Right kidney (tissue), 9 donors: ENCODE measurements at places on chromosomes 2 and 18.

DNA sequence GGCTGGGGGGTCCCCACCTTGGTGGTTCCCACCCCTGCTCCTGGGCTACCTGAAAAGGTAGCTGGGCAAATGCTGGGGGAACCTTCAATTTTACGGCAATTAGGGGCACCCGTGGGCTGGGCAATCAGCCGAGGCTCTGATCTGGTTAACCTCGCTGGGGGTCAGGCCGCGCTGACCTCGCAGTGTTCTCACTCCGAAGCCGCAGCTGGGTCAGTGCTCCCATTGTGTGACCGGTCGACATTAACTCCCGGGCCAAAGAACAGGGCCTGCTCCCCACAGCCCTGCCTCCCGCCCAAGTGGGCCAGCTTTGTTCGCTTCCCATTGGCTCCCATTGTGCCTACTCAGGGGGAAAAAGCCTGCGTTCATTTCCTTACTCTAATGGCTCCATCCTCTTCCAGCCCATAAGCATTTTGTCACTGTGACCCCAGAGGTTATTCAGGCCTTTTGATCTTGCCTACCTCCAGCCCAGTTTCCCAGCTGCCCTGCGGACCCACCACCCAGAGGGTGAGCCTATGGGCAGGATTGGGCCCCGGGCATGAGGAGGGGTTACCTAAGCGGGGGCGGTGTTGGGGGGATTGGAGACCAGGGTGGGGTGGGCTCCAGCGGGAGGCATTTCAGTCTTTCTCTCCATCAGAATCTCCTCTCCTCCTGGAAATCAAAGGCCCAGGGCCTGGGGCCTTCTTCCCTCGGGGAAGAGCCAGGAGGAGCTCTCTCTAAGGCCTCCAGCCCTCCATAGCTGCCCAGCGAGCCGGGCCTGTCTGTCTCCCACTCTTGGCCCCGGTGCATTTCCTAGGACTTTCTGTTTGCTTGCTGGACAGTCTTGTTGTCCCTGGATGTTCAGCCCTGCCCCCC, 90.1 kb downstream of the MYCN start:
- no peak for DNase-seq

DNA sequence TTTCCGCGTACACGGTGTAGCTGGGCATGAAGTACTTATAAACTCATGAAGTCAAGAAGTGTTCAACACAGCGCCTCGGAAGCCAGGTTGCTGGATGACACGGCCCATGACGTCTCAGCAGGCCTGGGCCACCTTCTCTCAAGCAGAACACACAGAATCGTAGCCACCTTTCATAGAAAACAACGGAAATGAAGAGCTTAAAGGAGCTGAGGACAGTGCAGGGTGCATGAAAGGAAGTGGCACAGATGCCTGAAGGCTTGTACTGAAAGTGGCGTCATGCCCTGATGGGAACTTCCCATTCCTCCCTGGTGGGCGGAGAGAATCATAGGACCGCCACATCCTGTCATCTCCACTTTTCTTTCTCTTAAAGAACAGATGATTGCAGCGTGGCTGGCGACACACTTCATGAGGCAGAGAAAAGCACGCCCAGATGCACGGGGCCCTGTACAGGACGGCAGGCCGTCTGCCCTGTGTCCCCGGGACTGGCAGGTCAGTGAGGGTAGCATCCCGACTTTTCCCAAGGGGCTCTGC, 31.1 kb downstream of the HDAC4 start:
- no peak for DNase-seq

GRCh38 chr18:10025711-10026670, 112.2 kb downstream of the VAPA start:
- DNase-seq: no peak

GRCh38 chr2:127128445-127128904, 21.5 kb upstream of the BIN1 start:
- DNase-seq: peak; percentile 29

- DNase-seq: peak; percentile 17
These were observed 697.4 kb upstream of the NXPH2 start for GRCh38 chr2:139477618-139478017.

- no peak for DNase-seq
These were observed 98.7 kb downstream of the TCF4 start for GRCh38 chr18:55489034-55489986.

DNA sequence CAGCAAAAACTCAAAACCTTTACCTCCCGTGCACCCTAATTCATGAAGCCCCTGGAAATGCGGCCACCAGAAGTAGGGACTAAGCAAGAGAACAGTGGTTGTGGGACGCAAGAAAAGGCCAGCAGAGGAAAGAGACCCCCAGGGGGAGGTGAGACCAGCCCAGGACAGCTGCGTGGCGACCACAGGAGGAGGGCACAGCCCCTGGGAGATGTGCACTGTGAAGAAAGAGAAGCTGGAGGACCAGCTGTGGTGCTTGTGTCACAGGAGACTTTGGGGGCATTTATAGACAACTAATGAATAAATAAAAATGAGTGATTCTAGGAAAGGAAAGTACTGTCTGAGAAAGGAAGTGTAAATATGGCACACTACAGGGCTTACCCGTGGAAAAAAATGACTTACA, 263.8 kb downstream of the EIPR1 start:
- DNase-seq: no peak

- DNase-seq: no peak
These were observed 2.3 kb downstream of the SCN1A start for GRCh38 chr2:166125557-166125956.

- DNase-seq: peak; percentile 49
These were observed 532.1 kb downstream of the SOX11 start for GRCh38 chr2:6224267-6224666.

DNA sequence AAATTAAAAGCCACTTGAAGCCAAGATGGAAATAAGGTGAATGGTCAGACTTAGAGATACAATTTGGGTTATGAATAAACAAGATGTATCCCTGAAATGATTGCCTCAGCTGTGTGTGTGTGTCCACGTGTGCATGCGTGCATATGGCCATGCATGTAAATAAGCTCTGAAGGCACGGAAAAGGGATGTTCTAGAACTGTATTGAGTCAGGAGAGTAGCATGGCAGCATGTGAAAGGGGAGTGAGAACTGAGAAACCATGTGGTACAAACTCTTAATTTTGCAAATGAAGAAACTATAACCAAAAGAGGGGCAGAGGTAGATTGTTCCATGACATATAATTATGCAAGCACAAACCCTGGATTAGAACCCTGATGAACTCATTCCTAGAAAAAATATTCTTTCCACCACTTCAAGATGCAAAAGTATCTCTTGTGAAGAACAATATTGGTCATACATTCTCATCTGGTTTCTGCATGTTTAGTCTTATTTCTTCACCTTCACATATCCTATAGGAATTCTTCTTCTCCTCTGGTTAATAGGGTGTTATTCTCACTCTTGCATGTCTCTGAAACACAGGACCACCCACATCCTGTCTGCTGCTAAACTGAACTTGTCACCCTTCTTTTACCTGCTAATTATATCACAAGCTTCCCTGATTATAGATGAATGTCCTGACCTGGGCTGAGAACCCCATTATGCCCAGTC, 455.8 kb downstream of the SETBP1 start:
- DNase-seq: no peak

DNA sequence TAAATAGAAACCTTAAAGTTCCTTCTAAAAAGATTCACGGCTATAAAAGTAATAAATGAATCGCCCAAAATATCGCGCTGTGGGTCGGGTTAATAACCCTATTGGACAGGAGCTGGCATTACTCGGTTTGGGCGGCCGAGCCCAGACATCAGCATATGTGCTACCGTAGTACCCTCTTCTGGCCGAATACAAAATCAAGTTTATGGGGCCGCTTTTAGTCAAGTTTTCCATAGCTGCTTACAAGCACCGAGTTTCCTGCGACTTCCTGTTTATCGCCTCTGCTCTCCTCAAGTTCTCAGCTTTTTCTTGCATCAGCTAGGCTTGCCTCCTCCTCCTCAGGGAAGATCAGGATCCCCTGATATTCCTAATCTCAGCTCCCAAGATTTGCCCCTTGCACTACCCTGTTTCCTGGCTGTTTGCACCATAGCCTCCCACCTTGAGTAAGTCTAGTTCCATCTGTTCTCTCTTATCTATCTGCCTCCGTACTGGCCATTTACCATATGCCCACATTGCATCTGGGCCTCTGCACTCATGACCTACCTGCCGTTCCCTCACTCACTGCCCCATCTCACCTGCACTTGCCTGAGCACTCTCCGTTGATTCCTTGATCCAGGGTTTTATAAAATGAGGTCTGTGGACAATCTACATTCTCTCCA, 56.1 kb downstream of the SLC35F5 start:
- DNase-seq: no peak

DNA sequence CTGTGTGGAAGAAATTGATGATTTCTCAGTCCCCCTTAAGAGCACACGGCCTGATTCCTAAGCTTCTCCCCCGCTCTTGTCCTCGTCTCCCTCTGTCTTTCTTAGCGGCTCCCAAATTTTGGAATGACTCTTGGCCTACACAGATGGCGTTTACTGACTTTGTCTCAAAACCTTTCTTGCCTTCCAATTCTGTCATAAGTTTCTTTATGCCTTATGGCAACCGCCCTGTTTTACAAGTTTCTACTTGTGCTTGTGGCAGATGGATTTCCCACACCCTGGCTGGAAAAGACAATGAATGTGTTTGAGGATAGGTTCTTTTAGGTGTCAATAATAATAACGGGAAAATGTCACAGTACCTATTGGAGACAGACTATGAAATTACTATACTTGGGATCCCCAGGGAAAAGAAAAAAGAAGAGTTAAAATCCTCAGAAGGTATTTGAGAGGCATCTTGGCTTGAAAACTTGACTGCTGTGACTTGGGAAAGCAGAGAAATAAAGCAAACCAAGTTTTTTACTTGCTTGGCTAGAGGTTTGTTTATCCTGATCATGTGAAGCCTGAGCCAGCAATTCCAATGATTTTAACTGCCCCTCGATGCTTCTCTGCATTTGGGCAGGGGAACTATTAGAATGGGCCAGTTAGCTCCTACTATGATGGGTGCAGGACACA, 276.4 kb downstream of the HRH4 start:
- no peak for DNase-seq

GRCh38 chr18:58315739-58316215, 271.8 kb downstream of the NEDD4L start:
- no peak for DNase-seq

GRCh38 chr2:38474021-38474456, 97.0 kb upstream of the ATL2 start:
- no peak for DNase-seq

- DNase-seq: no peak
These were observed 367.6 kb downstream of the TXNL1 start for GRCh38 chr18:56270671-56271250.

DNA sequence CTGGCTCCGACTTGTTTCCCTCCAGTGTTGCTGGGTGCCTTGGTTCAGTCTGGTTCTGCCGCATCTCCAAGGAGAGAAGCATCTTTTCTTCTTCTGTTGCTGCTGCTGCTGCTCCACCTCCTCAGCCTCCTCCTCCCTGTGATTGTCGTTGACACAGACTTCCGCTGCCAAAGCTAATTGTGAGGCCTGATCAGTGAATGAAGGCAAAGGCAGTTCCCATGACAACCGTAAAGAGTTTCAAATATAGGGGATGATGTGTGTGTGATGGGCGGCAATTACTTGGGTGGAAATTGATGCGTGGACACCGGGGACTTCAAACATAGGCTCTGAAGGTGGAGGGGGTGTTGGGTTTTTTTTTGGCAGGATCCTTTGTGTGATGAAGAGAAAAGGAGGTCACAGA, 13.7 kb downstream of the TET3 start:
- DNase-seq: no peak

DNA sequence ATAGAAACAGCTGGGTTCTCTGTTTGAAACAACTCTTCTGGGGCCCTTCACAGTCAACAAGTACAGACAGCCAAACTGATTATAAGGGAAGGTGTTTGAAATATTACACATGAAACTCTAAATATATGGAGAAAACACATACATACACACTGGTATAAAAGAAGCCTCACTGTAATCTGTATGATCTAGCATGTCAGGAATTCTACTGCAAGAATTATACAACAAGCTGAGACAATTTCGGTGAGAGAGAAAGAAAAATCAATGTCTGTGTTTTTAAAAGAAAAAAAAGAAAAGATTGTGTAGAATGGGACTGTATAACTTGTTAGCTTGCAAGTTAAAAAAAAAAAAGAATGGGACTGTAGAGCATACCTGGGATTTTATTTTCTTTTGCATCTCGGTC, 26.3 kb downstream of the IRS1 start:
- DNase-seq: no peak

GRCh38 chr18:49319590-49319989, 140.9 kb downstream of the DYM start:
- DNase-seq: no peak

DNA sequence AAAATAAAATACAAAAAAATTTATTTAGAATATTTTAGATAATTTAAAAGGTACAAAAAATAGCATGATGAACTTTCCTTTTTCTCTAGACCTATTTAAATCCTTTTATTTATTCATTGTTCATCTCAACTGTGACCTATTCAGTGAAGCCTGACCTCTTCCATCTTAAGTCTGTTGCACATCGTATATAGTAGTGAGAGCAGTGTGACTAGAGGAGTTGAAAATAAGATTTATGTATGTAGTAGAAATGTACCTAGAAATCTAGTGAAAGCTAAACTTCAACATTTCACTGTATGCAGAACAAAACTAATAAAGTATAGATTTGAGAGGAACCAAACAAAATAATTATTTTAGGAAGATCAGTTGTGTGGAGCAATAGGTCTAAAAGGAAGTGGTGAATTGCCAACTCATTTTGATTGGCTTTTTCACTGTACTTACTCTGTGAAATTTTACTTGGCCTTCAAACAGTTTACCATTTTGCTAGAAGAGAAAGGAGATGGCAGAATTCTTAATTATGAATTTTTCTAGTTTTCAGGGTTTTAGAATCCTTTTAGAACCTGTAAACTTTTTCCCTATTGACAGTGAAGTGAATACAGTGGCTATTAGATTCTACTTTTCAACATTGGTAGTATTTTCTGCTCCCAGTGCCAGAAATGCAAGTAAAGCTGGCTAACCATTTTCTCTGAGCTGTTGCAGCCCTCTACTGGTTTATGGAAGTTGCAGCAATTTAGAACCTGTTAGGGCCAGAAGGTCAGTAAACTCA, 11.0 kb downstream of the ANKRD12 start:
- DNase-seq: peak; percentile 16

DNA sequence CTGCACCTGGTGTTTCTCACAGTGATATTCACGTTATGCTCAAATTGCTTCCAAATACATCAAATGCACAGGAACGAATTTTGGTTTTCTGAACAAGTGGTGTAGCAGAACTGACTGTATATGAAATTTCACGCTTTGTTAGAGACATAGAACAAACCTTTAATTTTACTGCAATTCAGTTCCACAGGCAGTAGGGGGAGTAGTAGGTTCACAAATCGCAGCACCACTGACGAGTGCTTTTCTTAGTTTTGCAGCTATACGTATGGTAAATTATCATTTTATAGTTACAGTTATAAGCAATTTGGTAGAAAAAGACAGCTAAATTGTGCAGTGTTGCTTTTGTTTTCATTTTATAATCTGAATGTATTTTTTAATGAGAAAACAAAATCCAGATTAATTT, 113.3 kb downstream of the KIAA1328 start:
- no peak for DNase-seq

DNA sequence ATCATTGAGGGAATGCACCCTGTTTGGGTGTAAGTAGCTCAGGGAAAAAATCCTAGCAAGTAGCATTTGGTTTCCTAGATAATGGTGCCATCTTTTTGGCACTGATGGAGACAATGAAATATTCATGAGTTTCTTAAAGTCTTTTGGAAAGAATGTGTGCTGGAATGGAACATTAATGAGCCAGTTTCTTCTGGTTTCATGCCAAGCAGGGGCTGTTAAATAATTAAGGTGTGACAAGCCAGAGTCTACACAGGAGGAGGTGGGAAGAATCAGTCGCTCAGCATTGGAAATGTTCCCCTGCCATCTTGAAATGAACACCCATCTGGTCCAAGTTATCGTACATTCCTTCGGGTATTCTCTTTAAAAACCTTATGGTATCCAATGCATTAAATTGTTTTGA, 457.3 kb downstream of the RIT2 start:
- DNase-seq: no peak

- no peak for DNase-seq
These were observed 296.6 kb downstream of the NAPG start for GRCh38 chr18:10822456-10822855.
